Stimulated activated CD4-positive, alpha-beta T cell treated with anti-CD3 and anti-CD28 coated beads, Interleukin-15, amount 100 ng/mL, for 1 hour (primary cell): ENCODE measurements at places on chromosomes 1 and 21.

GRCh38 chr1:109167001-109167506 is 46.7 kb upstream of the SARS1 start:
- DNase-seq: no peak

DNA sequence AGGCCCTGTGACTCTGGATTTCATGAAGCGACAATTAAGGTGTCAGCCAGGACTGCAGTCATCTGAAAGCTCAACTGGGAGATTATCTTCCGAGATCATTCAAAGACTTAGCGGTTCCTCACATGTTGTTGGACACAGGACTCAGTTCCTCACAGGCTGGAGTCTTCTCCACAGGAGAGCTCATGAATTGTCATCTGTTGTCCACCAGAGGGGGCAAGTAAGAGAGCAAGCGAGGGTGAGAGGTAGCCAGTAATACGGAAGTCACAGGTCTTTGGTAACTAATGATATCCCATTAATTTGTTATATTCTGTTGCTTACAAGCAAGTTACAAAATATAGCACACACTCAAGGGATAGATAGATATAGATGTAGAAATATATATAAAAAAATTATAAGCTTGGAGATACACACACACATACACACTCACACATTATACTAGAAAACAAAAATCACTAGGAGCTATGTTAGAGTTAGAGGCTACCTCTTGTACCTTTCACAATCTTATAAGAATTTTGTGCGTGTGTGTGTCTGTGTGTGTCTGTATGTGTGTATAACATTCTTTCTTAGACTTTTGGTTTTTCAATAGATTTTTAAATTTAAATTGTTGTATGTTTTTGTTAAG is 1695.3 kb downstream of the BRINP3 start:
- DNase-seq: no peak

DNA sequence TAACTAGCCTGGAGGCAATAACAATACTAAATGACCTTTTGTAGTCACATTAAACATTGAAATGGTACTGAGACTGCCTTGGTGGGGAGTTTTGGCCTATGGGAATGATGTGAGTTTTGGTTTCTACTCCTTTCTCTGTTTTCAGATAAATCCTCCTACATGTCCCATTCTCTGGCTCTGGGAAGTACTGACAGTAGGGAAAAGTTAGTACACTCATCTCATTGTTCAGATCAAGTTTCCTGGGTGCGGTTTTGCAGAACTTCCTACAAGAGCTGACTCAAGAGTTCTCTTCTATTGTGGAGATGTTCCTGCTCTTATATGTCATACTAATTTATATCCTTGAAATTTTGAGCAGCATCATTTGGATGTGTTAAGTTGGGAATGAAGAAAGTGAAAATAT is 74.2 kb upstream of the MACF1 start:
- DNase-seq: no peak

GRCh38 chr1:89203166-89203565 is 4.4 kb upstream of the GBP4 start:
- no peak for DNase-seq
